Kasumi-1 (cell line): ENCODE measurements at places on chromosomes 3 and 15.

- DNase-seq: no peak
These were observed 438.7 kb upstream of the KCNMB2 start for GRCh38 chr3:178097576-178097975.

DNA sequence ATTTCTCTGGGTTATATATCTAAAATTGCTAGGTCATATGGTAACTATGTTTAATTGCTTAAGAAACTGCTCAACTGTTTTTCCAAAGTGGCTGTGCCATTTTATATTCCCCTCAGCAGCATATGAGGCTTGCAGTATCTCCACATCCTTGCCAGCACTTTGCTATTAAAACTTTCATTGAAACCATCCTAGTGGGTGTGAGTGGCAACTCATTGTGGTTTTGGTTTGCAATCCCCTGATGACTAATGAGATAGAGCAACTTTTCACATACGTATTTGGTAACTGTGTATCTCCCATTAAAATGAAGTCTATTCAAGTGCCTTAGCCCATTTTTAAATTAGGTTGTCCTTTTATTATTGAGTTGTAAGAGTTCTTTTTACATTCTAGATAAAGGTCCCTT lies 17.3 kb downstream of the KPNA1 start:
- peak; percentile 85 for DNase-seq

DNA sequence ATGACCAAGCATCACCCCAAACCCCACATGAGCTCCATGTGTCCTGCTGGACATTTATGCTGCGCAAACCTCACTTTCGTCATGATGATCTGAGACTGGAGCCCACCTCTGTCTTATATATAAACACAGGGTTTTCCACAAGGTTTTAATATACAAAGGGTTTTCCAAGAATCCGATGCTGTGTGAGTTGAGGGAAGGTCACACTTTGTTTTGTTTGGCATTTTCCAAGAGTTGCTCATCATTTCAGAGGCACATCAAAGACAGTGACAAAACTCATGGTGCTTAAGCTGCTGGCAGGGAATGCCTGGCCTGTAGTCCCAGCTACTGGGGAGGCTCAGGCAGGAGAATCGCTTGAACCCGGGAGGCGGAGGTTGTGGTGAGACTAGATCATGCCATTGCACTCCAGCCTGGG lies 20.0 kb downstream of the EFCC1 start:
- DNase-seq: no peak

GRCh38 chr15:48775546-48775945 lies 35.3 kb downstream of the CEP152 start:
- no peak for DNase-seq

GRCh38 chr3:147412917-147413685 lies 3.9 kb downstream of the ZIC1 start:
- DNase-seq: no peak

DNA sequence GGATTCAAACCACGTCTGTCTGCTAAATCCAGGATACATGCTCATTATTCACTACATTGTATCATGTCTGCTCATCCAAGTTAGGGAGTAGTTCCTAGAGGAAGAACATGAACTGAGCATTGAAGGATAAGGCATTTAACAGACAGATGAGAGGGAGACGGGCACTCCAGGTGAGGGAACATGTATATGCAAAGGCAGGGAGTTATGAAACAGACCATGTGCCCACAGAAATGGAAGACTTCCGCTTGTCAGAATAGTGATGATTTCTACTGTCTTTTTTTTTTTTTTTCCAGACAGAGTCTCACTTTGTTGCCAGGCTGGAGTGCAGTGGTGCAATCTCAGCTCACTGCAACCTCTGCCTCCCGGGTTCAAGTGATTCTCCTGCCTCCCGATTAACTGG lies 5.0 kb upstream of the NDUFAF1 start:
- DNase-seq: no peak

- no peak for DNase-seq
These were observed 32.5 kb upstream of the THSD4 start for GRCh38 chr15:71082803-71083202.

GRCh38 chr3:57729334-57730045 lies 26.6 kb upstream of the SLMAP start:
- no peak for DNase-seq

DNA sequence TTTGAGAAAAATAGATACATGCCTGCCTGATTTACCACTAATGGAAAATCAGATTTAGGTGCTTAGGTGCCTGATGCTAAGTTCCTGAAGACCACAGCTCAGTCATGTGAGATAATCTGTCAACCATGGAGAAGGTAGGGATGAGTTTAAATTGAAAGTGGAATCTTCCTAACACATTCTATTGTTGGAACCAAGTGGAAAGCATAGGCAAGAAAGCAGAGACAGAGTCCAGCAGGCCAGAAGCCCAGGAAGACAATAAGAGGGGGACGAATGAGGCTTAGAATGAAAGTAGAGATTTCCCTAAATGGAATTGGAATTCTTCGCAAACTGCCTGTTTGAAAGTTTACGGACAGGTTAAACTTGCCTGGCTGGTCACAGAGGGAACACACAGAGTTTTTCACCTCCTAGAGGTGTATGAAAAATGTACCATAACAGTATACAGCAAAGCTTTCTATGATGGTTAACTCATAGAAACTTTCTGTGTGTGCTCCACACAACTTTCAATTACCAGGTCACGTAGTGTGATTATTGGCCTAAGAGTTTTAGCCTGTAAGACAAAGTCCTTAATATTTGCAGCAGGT lies 453.8 kb upstream of the KCNMB2 start:
- no peak for DNase-seq
